ENCODE measurements at places on chromosomes 7 and 10. TPM values are rescaled to one million over a fixed set of nuclear protein-coding genes. Genes with fewer than 3 reads are reported as not detected.

METTL27 gene
- 3.7 TPM for total RNA-seq

- no peak for DNase-seq
These were observed 161.8 kb upstream of the LAMB4 start for GRCh38 chr7:108291791-108292440.

GRCh38 chr7:133718131-133718530, 409.0 kb upstream of the LRGUK start:
- DNase-seq, result no peak

DNA sequence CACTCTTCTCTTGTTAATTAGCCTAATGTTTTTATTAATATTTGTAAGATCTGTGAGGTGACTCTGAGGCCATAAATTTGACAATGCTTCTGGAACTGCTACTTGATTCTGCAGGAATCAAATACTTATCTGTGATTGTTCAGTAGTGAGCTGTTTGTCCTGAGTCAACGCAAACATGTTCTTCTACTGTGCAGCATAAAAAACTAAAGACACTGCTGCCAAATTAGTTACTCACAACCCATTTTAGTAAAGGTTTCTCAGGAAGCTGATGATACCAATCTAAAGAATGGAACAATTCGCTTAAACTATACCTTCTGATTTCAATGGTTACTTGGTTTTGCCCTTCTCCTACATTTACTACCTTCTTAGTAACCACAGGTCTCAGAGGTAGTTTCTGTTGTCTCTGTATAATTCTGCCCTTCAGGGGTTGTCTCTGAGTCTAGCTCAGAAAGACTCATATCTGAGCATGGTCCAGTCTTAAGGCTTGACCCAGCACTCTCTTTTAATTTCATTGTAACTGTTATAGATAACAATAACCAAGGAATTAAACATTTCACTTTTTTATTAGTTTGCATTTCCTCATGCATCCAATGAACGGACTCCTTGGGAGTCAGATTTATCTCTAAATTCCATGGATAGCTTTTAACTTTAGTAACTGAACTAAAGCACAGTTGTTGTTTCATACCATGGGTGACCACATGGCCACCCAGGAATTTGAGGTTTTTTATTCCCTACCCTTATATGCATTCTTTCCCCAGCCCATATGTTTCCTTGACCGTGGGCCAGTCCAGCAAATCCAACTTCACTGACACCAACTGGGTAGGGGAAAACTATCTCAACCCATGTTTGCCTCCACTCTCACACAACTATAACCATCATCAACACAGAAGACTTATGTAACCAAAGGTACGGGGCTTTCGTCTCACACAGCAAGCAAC, 309.5 kb upstream of the TEX47 start:
- DNase-seq, result no peak

DNA sequence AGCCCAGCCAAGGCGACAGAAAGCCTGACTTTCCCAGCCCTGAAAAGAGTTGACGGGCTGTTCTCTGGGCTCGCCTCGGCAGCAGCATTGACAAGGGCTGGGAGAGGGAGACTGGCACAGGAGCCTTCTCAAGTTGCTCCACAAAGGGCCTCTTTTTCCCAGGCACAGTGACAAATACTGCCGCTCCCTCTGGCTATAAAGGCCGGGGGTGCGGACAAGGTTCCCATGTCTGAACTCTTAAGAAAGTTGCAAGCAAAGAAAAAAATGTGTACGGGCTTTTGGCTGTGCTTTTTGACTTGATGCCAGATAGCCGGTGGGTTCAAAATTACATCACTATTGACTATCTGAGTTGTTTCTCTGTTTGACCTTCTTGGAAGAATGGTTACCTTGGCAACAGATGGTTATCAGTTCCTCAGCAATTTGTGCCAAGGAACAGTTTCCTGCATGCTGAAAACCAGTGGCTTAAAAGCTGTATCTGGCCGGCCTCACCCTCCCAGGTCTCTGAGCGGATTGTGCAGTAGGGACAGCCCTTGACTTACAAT, 115.9 kb upstream of the EEPD1 start:
- DNase-seq, result no peak
